ENCODE measurements at places on chromosomes 4 and X. TPM values are rescaled to one million over a fixed set of nuclear protein-coding genes. Genes with fewer than 3 reads are reported as not detected.
A peak's percentile ranks its signal among the peaks of the same experiment; 100 is the strongest.

CENPVL3 gene
- not detected for total RNA-seq

DNA sequence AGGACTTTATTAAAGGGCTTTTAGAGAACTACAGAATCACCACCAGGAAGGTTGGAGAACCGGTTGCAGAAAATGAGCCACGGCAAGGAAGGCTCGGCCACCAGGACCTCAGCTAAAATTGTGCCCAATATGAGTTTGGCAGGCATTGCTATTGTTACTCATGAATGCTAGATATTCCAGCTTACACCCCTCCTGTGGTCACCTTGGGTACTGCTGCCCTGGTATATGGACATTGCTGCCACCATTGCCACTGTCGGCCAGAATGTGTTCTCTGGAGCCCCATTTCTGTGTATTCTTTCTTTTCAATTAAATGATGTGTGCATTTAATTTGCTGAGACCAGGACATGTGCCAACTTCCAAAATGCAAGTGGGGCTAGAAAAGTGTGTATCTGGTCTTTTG, 626.7 kb upstream of the BOD1L1 start:
- peak; percentile 46 for DNase-seq

DNA sequence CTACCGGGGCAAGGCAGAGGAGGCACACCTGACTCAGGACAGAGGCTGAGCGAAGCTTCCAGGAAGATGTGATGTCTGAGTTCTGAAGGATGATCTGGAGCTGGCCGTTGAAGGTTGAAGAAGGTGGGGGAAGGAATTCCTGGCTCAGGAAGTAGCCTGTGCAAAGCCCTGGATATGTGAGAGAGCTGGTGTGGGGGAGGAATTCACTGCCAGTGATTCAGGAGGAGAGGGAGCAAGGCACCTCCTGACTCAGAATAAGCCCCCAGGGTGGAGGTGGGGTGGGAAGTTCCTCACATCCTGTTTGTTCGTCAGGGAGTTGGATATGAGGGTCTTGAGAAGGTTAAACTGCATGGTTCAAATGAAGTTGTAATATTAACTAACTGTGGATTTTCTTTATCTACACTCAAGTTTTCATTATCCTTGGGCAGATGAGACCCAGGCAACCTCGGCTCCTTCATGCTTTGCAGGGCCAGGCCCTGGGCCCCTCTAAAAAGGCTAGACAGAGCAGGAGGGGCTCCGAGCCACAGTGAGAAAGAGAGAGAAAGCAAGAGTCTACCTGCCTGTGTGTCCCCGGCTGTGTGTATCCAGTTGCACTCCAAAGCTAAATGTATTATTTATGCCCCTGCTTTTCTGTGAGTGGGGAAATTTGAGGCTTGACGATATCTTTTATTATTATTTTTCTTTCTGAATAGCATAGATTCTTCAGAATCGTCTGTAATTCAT, 7.1 kb downstream of the NHSL2 start:
- no peak for DNase-seq

- no peak for DNase-seq
Observed at GRCh38 chrX:19177721-19178120, 55.5 kb upstream of the ADGRG2 start.
